ENCODE measurements at places on chromosomes 11 and 22.
A peak's percentile ranks its signal among the peaks of the same experiment; 100 is the strongest.

GRCh38 chr22:21865041-21865440, 2.4 kb downstream of the MAPK1 start:
- peaks cover 70% of the 10 kb centered on the region for H3K4me1 ChIP-seq
- DNase-seq = no peak
- H3K4me3 ChIP-seq = peak overlapping the region; percentile 76
- H3K27ac ChIP-seq = no peak overlapping the region
- no peaks in the 10 kb centered on the region for H3K27me3 ChIP-seq

DNA sequence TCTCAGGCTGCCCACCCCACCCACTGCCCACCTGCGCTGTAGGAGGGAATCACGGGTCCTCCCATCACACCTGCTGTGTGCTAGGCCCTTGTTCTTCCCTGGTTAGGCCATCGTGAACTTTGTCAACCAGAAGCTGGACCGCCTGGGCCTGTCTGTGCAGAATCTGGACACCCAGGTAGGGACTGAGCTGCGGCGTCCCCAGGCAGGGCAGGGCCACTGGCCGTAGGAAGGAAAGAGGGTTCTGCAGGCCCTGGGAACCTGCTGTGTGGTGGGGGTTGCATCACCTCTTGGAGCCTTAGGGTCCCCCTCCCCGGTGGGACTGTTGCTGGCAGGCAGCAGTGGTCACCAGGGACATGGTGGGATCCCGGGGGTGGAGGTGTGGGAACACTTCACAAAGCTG, 15.5 kb downstream of the PARVG start:
- H3K27ac ChIP-seq = no peak overlapping the region
- no peaks in the 10 kb centered on the region for H3K4me1 ChIP-seq
- peaks cover 28% of the 10 kb centered on the region for H3K27me3 ChIP-seq
- H3K36me3 ChIP-seq = no peaks in the 10 kb centered on the region
- no peak overlapping the region for H3K4me3 ChIP-seq

DNA sequence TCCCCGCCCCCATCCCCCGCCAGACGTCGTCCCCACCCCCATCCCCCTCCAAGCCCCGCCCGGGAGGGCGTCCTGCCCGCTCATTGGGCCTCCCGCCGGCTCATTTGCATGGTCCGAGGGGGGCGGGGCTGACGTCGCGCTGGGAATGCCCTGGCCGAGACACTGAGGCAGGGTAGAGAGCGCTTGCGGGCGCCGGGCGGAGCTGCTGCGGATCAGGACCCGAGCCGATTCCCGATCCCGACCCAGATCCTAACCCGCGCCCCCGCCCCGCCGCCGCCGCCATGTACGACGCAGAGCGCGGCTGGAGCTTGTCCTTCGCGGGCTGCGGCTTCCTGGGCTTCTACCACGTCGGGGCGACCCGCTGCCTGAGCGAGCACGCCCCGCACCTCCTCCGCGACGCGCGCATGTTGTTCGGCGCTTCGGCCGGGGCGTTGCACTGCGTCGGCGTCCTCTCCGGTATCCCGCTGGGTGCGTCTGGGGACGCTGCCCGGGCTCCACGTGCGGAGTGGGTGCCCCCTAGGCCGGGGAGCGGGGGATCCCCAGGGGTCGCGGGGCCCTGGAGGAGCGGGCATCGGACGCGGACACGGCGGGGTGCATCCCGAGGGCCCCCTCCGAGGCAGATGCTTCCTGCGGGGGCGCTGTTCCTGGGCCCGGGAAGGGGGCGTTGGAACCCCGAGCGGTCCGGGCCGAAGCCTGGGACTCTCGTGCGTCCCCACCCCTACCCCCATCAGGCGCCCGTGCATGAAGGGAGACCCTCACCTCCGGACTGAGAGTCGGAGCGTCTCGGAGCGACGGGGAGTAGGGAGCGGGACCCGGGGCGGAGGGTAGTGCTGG, at the start of gene PNPLA3:
PNPLA3 (plus strand) TSS at position 175 of the 834 bp plus-strand sequence; CDS start at position 282, 107 bp downstream.
- H3K27ac ChIP-seq = peak within 1 kb of the TSS; percentile 21
- H3K4me3 ChIP-seq = peak within 1 kb of the TSS; percentile 61
- H3K36me3 ChIP-seq = no peaks in the 10 kb centered on the region
- H3K27me3 ChIP-seq = peaks cover 13% of the 10 kb centered on the region
- peak; percentile 92 for DNase-seq

DNA sequence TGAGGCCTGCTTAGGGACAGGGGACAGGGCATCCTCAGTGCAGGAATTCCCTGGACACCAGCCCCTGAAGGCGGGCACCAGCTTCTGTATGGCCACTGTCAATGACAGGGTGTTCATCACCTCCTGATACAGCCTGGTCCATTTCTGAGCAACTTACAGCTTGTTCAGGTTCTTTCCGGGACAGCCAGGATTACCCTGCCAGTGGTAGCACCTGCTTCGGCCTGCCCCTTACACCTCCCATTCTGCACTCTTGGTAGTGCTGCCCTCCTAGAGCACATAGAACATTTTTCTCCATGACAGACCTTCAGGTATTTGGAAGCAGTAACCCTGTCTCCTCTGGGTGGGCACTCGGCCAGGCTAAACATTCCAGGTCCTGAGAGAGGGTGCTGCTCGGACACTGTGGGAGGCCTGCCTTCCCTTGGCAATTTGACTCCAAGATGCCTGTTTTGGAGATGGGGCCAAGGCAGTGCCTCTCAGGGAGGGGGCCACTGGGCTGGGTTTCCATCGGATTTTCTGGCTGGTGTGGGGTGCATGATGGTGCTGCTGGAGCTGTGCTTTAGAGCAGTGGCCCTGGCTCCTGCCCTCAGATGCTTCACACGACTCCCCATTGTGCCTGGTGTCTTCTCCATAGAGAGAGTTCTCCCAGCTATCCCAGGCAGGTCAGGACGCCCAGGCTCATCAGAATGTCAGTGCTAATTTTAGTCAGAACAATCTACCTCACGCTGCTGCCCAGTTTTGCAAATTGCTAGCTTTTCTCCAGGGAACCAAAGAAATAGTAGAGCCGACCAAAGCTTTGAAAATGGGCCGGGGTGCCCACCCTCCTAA, 1.2 kb downstream of the GAL3ST3 start:
- H3K4me3 ChIP-seq = no peak overlapping the region
- H3K27me3 ChIP-seq = peaks cover 20% of the 10 kb centered on the region

- no peak for DNase-seq
- no peaks in the 10 kb centered on the region for H3K36me3 ChIP-seq
Observed at GRCh38 chr11:9397746-9398680, 13.6 kb downstream of the IPO7 start.

DNA sequence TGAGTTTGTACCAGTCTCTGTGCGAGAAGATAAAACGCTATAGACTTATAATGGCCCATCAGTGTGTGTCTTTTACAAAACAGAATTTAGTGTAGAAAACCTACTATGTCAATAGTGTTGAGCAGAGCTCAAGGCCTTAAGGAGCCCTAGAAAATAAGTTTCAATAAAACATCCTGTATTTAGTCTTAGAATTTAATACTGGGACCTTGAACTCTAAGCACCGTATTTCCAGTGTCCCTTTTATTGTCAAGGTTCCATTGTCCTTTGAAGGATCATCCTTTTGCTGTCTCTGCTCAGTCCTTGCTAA, 16.6 kb downstream of the CDC45 start:
- no peaks in the 10 kb centered on the region for H3K27me3 ChIP-seq
- H3K27ac ChIP-seq = no peak overlapping the region
- H3K36me3 ChIP-seq = no peaks in the 10 kb centered on the region
- no peak for DNase-seq

GRCh38 chr22:20579273-20580120, 72.1 kb downstream of the MED15 start:
- peaks cover 33% of the 10 kb centered on the region for H3K4me1 ChIP-seq
- no peak overlapping the region for H3K27ac ChIP-seq
- H3K27me3 ChIP-seq = no peaks in the 10 kb centered on the region
- DNase-seq = no peak
- H3K36me3 ChIP-seq = peaks cover 83% of the 10 kb centered on the region
